Dorsolateral prefrontal cortex (tissue), 122 donors: ENCODE measurements at places on chromosomes 16 and 17.

DNA sequence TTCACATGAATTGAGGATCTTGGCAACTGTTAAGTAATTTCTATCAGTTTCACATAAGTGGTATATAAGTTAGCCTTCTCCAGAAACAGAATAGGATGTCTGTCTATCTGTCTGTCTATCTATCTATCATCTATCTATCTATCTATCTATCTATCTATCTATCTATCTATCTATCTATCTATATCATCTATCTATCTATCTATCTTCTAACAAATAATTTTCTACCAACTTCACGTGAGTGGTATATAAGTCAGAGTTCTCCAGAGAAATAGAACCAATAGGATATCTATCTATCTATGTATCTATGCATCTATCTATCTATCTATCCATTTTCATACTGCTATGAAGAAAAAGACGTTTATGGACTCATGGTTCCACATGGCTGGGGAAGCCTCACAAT, 11.4 kb upstream of the SPACA3 start:
- no peak for DNase-seq

GRCh38 chr17:76502341-76503211, 1.4 kb upstream of the RHBDF2 start:
- no peak for DNase-seq

DNA sequence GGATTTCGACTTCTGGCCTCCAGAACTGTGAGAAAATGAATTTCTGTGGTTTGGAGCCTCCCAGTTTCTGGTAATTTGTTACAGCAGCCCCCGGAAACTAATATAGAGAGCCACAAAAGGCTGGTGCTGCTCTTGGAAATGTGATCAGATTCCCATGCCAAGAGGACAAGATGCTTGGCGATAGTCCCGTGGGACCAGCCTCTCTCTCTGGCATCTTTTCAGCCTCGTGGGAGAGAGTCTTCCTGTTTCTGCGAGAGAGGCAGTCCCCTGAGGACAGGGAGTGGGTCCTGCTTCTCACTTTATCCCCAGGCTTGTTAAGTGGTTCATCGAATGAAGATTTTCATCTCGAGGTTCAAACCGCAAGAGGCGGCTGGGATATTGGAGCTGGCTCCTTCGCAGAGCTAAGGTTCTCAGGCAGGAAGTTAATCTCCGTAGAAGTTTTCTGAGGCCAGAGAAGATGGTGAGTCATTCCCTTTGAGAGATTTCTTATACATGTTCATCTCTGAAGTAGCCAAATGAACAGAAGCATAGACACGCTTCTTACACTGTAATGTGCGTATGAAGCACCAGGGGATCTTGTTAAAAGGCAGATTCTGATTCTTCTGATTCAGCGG, 211.6 kb upstream of the SDK2 start:
- no peak for DNase-seq

DNA sequence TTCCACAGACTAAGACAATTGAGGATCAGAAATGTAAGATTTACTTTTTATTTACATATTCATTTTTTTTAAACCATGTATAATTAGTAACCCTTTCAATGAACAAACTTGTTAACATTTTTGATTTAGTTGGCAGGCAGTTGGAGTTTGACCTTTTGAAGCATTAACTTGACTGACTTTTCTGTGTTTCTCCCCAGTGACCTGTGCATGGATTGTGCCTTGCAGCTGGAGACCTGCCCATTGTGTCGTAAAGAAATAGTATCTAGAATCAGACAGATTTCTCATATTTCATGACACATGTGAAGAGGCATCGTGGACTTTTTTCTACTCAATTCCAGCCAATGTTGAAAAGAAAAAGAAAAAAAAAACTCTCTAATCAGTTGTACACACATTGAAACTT, 6.4 kb upstream of the ARL2BP start:
- no peak for DNase-seq

DNA sequence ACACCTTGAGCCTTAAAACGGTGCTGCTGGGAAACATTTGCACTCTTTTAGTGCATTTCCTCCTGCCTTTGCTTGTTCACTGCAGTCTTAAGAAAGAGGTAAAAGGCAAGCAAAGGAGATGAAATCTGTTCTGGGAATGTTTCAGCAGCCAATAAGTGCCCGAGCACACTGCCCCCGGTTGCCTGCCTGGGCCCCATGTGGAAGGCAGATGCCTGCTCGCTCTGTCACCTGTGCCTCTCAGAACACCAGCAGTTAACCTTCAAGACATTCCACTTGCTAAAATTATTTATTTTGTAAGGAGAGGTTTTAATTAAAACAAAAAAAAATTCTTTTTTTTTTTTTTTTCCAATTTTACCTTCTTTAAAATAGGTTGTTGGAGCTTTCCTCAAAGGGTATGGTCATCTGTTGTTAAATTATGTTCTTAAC, 4.4 kb downstream of the SOX9 start:
- no peak for DNase-seq
